ENCODE measurements at places on chromosomes 6 and 20.

- DNase-seq: no peak
Observed at GRCh38 chr6:38813041-38813823, 98.1 kb downstream of the DNAH8 start.

GRCh38 chr20:54345301-54345724 lies 130.1 kb upstream of the DOK5 start:
- DNase-seq: no peak

- DNase-seq: no peak
Observed at GRCh38 chr6:155141002-155141401, 122.8 kb upstream of the CLDN20 start.

DNA sequence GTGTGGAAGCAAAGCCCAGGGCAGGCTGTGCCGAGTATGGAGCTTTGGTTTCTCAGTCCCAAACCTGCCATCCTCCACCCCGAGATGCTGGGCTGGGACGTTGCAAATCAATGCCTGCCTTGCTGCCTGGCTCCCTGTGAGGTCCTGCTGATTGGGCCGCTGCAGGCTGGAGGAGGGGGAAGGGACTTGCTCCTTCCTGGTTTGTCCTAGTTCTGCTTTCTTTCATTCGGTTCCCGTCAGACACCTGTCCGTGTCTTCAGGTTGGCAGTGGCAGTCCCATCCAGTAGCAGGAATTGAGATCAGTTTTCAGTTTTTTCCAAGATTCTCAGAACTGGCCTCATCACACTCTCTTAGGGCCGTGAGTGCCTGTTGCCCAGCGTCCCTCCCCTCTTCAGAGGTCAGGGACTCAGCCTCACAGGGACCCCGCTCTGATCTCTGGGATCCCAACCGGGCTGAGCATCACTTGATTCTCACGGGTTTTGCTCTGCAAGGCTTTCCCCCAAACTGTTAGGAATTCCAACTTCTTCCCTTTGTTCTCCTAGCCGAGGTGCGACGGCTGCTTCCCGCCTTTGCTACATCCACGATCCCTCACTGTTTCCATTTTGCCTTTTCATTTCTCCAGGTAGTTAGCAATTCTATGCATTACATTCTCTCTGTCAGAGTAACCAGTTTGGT lies 24.2 kb upstream of the TAGAP start:
- no peak for DNase-seq

DNA sequence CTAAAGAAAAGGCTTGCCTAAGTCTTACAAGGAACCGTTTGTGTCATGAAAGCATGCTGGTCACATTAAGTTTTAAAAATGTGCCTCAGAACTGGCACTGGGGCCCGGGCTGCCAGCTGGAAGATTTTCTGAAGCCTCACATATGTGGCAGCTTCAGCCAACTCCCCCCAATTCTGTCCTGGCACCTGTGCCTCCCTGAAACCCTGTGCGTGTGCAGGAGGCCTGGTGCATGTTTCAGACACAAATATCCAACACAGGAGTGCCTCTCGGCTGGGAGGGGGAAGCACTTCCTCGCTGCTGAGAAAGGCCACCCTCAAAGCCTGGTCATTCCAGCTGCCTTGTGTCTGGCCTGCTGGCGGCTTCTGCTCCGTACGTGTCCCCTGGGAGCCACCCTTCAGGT lies 188.5 kb upstream of the SNX9 start:
- DNase-seq: no peak

DNA sequence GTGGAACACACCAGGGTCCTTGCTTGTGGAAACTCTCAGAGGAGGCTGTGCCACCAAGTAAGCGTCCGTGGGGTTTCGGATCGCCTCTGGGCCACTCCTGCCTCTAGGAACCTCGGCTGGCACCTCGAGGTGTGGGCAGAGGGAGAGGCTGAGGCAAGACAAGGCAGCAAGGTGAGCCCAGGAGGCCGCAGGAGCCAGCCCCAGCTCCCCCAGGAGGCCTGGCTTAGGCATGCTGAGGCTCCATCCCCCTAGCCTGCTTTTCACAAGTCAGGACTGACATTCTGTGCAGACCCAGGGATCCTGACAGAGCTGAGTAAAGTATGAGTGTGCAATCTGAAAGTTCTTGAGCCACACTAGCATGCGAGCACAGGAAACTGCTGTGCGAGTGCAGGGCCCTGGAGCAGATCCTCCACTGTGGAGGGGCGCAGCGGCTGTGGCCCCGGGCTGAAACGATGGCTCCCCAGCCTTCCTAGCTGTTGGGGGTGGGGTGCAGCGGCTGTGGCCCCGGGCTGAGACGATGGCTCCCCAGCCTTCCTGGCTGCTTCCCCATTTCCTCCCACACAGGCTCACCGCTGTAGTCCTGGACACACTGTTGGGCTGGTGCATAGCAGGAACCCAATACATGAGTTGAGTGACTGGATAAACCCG lies 75.2 kb upstream of the CD93 start:
- DNase-seq: no peak

- DNase-seq: no peak
Observed at GRCh38 chr20:11168026-11168425, 494.2 kb upstream of the JAG1 start.

GRCh38 chr6:168333491-168333890 lies 13.9 kb upstream of the DACT2 start:
- DNase-seq: no peak

DNA sequence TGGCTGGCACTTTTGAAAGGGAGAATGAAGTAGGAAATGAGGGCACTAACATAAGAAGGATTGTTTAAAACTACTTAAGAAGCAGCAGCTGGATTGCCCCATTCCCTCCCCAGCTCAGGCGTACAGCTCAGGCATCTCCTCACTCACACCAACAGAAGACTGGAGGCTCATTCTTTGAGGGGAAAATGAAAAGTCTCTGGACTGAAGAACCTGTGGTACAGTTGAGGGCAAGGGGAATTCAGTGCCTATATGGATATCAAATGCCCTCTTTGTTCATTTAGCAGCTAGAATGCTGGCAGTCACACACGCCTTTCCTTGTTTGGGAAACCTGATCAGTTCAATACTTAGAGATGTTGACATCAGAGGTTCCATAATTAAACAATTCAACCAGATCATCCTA lies 502.1 kb upstream of the SOX4 start:
- no peak for DNase-seq

DNA sequence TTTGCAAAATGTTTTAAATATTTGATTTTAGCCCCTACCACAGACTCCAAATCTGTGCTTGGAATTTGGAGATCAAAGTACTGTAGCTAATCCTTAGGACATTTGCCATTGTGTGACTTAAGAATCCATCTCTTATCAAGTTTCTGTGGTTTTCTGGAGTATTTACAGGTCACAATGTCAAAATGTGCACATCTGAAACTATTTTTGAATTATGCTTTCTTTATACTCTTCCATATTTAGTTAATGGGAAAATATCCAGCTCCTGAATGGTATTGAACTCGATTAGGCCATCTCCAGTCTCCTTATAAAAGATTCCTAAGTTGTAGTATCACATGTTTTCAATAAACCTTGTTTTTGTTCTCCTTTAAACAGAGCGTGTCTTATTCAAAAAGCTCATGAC lies 162.5 kb downstream of the KHDC1L start:
- DNase-seq: no peak

DNA sequence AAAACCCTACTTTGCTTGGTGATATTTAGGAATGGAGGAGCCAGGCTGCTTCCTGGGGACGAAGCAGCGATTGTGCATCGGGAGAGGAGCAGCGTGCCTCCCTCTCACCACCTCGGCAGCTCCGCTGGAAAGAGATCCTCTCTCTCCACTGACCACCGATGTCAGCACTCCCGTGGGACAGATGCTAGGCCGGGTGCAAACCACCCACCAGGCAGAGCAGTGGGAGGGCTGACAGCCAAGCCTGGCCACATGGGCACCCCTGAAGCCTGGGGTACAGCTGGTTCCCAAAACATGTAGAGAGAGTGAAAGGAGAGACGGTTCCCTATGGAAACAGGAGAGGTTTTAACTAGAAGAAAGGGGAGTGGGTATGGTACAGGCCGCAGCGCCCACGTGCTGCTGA lies 220.0 kb downstream of the ANKRD60 start:
- DNase-seq: no peak

DNA sequence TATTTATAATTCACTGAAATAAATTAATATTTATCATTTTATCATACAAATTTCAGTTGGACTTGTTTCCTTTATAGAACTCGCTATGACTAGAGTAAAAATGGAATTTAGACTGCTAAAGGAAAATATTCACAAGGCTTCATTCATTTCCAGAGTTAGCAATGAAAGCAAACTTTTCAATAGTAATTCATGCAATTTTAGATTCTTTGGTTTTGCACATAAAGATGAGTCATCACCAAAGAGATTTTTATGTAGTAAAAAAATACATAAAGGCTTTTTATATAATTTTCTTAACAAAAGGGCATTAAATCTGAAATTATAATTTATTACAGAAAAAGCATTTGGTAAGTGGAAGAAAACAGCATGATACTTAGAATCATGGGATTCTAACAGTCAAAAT lies 37.2 kb upstream of the STXBP5 start:
- DNase-seq: no peak

DNA sequence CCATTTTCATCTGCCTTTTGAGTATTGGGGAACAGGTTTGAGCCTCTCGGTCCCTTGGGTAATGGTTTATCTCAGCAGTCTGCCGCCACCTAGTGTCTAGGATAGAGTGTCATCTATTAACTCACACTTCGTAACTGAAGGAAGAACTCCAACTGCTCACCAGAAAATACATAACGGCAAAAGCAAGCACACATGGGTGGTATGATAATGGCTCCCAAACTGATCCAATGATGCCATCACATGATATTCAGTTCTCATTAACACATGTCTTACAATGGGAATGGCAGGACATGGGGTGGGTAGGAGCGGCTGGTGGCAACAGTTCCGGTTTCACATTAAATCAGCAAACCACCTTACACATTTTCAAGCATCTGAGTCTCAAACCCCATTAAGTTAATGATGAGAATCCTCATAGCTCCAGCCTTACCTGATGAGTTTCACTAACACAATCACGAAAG lies 110.7 kb upstream of the PHACTR1 start:
- no peak for DNase-seq

DNA sequence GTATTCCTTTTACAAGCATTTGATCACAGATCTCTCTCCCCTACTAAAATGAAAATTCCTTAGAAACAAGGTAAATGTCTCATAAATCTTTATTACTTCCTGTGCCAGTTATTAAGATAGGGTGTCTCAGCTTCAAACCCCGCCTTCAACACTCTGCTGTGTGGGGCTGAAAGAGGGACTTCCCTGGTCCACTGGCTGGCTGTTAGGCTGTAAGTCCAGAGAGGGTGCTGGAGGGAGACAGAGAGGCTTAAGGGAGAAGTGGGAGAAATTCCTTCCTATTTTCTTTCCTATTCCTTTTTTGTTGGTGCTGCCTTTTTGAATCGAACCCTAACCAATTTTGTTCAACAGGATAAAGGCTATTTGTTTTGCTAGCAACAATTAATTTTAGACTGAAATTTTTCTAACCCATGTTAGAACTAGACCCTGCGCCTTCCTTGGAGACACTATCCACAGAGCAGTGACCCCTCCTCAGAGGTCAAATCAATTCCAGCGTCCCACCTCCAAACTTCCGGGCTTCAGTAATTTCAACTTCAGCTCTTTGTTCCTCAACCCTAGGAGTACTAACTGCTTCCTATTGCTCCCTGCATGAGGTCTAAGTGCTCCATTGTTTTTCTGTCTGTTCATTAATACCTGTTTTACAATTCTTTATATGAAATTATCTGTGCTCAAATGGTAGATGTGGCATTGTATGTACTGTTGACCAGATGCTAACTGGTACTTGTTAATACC lies 207.5 kb upstream of the OPRM1 start:
- DNase-seq: no peak

GRCh38 chr6:35804996-35805736 lies at the start of gene LHFPL5:
TSS of gene LHFPL5 (plus strand) at chr6:35805352. CDS start at chr6:35805671, 319 bp downstream.
- DNase-seq: no peak

DNA sequence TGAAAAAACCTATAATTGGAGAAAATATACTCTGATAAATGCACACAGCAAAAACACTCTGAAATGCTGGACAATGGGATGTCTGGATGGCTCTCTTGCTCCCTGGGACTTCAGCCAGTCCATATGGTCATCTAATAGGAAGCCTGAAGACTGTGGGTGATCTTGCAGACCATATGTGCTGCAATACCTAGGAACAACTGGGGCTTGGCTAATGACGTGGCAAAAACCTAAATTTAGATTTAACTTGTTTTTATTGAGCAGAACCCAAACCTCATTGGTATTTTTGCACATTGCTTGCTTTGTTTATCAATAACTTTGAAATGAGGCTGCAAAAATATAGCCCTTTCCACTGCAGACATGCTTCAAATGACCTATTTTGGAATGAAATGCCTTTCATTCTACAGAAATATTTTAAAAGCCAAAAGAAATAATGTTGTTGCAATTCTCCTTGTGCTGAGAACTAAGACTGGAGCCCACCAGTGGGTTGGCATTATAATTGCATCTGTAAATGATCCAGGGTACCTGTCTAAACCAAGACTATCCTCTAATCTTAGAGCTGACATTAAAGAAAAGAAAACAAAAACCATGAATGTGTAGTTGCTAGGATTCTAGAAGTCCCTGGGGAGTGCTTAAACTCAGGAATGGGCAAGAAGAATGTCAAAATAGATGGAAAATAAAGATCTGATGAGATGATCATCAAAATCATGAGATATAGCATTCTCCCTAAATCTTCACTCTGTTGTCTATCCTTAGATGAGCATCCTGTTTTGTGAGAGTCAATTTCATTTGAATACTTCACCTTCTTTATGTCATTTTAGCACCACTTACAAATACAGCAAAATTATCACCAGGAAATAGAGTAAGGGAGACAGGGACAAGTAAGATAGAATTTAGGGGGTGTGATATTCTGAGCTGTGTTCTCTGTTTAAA lies 152.1 kb upstream of the RIMS1 start:
- DNase-seq: no peak

- DNase-seq: no peak
Observed at GRCh38 chr6:150999107-150999506, 133.6 kb downstream of the MTHFD1L start.

GRCh38 chr20:753136-753535 lies 15.2 kb downstream of the SLC52A3 start:
- no peak for DNase-seq

GRCh38 chr20:20334489-20334888 lies 33.4 kb upstream of the INSM1 start:
- no peak for DNase-seq

- no peak for DNase-seq
Observed at GRCh38 chr20:56833427-56833826, 204.3 kb downstream of the TFAP2C start.

Measured in activated gamma-delta T cell treated with anti-CD3 and anti-CD28 coated beads, Interleukin-2, amount 50 U/mL, for 16 hours (primary cell).